ENCODE measurements at places on chromosomes 13 and 19.

GRCh38 chr19:1598777-1599459 is 6.3 kb upstream of the MBD3 start:
- no peak for DNase-seq

DNA sequence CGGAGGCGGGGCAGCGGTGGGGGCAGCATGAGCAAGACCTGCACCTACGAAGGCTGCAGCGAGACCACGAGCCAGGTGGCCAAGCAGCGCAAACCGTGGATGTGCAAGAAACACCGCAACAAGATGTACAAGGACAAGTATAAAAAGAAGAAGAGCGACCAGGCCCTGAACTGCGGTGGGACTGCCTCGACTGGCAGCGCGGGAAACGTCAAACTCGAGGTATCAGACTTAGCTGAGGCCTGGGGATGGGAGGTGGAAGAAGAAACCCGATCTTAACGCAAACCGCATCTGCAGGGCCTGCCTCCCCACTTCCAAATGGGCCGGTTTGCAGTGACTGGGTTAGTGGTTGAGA is 693 bp downstream of the RFXAP start:
- no peak for DNase-seq

GRCh38 chr19:38831142-38831605 is 420 bp downstream of the ECH1 start:
- no peak for DNase-seq

- DNase-seq: no peak
Observed at GRCh38 chr13:113942591-113943103, 31.2 kb downstream of the C13orf46 start.

DNA sequence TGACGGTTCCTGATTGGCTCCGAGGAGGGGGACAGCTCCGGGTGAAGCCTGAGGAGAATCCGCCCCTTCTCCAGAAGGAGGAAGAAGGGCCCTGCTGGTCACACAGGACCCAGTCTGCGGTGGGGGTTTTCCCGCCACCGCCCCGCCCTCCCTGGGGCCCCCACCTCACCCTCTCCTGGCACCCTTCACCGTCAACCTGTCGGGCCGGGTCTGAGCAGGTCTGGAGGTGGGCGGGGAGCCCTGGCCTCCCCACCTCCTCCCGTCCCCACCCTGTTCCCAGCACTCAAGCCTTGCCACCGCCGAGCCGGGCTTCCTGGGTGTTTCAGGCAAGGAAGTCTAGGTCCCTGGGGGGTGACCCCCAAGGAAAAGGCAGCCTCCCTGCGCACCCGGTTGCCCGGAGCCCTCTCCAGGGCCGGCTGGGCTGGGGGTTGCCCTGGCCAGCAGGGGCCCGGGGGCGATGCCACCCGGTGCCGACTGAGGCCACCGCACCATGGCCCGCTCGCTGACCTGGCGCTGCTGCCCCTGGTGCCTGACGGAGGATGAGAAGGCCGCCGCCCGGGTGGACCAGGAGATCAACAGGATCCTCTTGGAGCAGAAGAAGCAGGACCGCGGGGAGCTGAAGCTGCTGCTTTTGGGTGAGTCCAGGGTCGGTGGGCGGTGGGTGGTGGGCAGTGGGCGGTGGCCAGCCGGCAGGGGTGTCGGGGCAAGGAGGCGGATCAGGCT is at the start of gene GNA15:
Gene GNA15, plus strand, starts transcription at position 73 of the 723 bp plus-strand sequence. Its CDS starts 418 bp downstream, at position 491.
- DNase-seq: peak; percentile 82

GRCh38 chr13:76459863-76460262 is 426.3 kb downstream of the KCTD12 start:
- DNase-seq: no peak

DNA sequence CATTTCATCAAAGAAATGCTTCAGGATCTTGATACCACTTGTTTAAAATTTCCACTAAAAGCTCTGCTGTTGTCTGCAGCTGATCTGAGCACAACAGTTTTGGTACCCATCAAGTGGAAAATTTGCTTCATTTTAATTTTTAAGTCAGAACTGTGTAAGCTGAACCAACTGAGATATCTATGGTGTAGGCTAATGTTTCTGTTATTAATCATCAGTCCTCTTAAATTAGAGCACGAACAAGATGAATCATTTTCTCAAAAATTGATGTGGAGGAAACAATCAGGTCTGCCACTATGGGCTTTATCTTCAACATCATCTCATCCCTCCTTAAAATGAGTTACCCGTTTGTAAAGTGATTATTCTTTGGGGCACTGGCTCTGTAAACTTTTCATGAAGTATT is 221.5 kb upstream of the NBEA start:
- no peak for DNase-seq

GRCh38 chr13:77774181-77774580 is 76.7 kb downstream of the SLAIN1 start:
- no peak for DNase-seq

GRCh38 chr13:39777527-39778061 is 122.1 kb downstream of the COG6 start:
- DNase-seq: peak; percentile 55

- DNase-seq: no peak
Observed at GRCh38 chr13:51557875-51558612, 26.2 kb upstream of the WDFY2 start.

DNA sequence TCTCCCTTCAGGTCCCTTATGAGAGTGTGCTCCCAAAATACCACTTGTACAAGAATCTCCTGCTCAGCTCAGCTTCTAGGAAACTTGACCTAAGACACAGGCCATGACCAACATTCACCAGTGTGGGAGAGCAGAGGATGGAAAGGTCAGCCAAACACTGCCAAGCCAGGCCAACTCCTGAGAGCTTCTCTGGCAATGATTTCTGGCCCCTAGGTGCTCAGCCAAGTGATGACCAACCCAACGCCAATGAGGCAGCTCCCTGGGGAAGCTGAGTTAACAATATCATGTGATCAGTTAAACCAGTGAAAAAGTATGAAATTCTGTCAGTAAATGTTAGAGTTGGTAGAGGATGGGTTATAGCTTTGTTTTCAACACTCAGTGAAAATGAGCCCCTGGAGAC is 49.1 kb upstream of the FLT1 start:
- DNase-seq: no peak

GRCh38 chr19:34089566-34089965 is 82.7 kb upstream of the LSM14A start:
- no peak for DNase-seq

DNA sequence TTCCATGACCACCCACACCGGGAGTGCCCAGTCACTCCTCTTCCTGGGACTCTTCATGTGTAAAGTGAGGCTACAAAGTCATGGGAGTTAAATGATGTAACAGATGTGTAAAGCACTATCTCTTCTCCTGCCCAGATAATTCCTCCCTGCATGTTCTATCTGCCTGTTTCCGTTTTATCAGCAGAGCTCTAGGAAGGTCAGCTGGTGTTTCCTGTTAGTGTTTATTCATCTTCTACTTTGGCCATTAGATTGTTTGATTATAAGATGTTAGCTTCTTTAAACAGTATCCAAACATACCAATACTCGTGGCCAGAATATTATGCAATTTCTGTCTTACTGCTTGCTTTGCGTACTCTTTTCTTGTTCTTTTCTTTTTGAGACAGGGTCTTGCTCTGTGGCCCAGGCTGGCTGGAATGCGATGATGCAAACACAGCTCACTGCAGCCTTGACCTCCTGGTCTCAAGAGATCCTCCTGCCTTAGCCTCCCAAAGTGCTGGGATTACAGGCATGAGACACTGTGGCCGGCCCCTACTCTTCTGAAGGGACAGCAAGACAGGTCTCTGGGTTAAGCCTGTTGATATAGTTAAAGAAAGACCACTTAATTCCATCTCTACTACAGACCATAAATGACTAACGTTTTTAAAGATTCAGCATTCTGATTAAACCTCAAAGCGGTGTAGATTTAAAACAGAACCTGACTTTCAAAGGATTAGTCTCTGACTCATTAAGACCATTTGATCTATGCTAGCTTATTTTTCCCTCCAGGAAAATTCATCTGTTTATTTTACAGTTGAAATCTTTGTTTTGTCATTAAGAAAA is 97.4 kb upstream of the AKAP11 start:
- DNase-seq: no peak

DNA sequence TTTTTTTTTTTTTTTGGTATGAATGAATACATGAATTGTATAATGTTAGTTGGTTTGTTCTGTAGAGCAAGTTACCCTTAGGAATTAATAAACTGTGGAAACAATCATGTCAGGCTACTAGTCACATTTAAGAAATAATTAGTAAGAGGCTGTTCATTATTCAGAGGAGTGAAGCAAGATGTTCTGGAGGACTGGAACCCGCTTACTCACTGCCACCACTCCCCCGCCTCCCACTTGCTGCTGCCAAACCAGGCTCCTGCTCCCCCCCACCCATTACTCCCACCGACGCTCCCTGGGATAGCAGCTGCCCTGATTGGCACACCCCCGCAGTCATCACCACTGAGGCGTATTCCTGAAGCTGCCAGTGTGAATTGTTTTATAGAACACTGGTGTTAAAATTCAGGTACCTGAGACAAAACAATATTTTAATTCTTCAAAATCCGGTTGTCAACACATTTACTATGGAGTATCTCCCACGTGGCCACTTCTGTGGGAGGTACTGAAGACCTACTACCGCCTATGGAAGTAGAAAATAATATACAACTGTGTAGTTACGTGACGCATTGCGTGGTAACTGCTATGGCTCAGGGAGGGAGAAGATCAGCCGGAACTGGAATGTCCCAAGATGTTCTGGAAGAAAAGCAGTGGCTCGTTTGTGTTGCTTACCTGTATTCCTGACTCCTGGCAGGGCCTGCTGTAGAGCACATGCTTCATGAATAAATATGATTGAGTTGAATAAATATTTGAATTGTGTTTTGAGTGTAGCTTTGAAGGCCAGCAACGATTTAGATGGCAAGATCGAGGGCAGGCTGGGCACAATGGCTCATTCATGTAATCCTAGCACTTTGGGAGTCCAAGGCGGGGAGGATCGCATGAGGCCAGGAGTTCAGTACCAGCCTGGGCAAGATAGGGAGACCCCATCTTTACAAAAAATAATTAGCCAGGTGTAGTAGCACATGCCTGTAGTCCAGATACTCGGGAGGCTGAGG is 1.7 kb downstream of the DPY19L3 start:
- DNase-seq: no peak

- peak; percentile 6 for DNase-seq
Observed at GRCh38 chr19:23817519-23817918, 58.8 kb upstream of the ZNF681 start.

DNA sequence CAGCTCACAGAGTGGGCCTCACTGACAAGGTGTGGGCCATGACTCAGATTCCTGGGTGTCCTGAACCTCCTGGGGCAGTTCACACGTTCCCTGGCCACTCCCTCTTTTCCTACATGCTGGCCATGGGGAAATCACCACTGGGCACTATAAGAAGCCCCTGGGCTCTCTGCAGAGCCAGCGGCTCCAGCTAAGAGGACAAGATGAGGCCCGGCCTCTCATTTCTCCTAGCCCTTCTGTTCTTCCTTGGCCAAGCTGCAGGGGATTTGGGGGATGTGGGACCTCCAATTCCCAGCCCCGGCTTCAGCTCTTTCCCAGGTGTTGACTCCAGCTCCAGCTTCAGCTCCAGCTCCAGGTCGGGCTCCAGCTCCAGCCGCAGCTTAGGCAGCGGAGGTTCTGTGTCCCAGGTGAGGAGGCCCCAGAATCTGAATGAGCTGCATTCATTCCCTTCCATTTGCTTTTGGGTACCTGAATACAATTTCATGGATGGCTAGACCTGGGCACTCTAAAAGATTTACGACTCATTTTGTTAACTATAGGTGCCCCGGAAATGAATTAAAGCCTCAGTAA is at the start of gene OLFM4:
Gene OLFM4, plus strand, starts transcription at position 177 of the 567 bp plus-strand sequence. Its CDS starts 24 bp downstream, at position 201.
- no peak for DNase-seq

DNA sequence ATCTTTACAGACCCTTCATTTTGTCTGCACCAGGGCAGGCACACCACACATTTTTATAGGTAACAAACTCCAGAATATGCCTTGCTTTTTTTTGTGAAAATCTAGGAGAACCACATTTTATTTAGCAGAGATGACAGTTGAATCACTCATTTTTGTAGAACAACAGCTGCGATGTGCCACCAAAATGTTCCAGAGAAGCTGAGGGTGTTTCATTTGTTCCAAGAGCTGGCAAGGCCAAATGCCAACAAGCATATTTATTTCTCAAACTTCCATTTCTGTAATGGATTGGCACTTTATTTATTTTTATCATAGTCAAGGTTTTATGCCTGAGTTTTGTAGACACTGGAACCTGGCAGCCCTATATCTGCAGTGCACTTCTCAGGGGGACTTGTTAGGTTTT is 10.4 kb downstream of the OLFM4 start:
- DNase-seq: no peak

- no peak for DNase-seq
Observed at GRCh38 chr13:95228130-95228529, 73.1 kb downstream of the ABCC4 start.

DNA sequence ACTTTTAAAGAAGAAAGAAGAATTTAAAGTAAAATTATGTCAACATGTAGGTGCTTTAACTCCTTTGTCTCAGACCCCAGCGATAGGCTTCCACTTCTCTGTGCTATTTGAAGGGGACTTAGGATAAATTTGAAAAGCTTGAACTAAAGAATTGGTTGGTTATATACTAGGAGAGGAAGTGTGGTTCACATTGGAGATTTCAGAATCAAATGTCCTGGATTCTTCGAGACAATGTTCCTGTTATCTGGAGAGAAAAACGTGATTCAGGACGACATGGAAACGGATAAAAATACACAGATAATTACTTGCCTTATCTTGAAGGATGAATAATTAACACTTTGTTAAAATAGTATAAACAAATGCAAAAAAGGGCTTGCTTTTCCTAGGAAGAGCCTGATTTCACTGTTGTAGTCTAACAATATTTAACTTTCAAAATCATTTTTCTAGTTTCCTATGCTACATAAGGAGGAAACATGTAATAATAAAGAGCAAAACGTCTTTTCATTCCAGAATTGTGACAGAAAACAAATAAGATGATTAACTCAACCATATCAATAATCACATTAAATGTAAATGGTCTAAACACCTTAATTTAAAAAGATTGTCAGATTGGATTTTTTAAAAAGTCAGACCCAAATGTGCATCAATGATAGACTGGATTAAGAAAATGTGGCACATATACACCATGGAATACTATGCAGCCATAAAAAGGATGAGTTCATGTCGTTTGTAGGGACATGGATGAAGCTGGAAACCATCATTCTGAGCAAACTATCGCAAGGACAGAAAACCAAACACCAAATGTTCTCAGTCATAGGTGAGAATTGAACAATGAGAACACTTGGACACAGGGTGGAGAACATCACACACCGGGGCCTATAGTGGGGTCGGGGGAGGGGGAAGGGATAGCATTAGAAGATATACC is 724 bp upstream of the ZNF780A start:
- DNase-seq: no peak

DNA sequence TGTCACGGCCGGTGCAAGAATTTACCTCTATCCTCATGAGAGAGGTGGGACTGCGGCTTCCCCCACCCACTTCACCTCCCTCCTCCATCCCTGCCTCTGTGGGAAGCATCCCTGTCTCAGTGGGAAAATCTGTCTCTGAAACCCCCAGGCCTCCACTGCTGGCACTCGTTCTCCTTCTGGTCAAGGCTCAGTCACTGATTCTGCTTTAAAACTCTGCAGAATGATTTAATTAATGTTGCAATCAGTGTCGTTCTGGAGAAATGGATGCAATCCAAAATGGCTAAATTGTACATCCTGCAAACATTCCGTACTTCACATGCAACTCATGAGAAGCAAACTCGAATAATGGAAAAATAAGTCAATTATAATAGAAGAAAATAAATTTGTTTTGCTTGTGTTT is 5.6 kb downstream of the RASL11A start:
- DNase-seq: no peak

GRCh38 chr19:1382250-1382649 is 1.5 kb upstream of the NDUFS7 start:
- no peak for DNase-seq
